ENCODE measurements at places on chromosomes 5 and 9.

DNA sequence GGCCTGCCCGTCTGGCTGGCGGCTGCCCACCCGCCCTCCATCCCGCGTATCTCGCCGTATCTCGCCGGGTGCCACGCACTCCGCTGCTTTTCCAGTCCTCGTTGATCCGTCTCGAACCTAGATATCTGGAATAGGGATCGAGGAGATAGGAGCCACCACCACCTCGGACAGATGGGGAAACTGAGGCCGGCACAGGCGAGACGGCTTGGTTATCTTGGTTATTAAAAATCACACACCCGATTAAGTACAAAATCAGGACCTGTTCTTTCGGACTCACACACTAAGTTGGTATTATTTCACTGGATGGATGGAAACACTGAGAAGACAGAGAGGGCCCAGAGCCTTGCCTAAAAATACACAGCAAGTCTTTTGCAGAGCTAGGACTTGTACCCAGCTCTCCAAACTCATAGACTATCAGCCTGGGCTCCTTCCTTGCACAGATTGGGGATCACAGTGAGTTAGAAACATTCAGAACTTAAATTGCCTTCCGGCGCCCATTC, 678 bp downstream of the SLC26A2 start:
- no peak for DNase-seq

- no peak for DNase-seq
Measured at GRCh38 chr9:136239983-136240330, 5.7 kb downstream of the QSOX2 start.

- no peak for DNase-seq
Measured at GRCh38 chr9:113558632-113559502, 95.3 kb downstream of the RGS3 start.

- no peak for DNase-seq
Measured at GRCh38 chr5:1641041-1641440, 117.3 kb upstream of the LPCAT1 start.

DNA sequence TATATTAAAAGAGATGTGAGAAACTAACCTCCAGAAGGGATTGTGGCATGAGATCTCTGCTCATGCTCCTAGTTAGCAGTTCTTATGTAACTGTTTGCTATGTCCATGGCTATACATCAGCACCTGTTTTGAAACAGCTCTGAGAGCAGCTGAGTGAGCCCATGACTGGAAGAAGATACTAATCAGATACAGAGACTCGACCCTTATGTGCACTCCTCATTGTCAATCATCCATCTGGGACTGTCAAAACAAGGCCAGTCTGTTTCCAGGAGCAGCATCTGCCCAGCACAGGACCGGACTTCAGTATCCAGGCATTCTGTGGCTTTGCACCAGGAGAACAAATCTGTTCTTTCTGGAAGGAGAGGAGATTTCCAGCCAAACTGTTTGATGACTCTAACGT, 77.7 kb downstream of the EFNA5 start:
- no peak for DNase-seq

DNA sequence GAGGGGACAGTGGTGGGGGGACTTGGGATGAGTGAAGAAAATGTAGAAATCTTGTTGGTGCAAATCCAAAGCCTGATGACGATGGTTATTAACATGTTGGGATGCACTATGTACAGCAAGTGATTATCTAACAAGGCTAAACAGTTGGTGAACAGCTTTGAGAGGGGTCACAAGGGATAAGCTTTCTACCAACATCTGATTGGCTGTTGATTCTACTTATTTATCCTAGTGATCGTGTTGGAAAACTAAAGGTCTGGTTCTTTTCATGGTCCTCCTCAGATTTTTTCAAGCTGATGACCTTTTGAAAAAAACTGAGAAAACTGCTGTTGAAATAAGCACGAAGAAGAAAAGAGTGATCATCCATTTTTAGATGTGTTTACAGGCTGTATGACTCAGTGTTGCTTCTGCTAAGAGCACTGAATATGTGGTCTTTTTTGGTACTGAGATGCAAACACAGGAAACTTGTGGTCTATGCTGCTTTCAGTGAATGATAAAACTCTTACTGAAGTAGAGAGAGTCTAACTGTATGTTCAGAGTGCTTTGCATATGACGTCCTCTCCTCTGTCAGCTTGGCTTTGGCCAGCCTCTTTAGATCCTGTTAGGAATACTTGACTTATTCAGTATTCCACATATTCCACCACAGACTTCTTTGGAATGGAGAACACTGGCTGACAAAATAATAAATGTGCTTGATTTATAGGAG, 174.8 kb downstream of the SLF1 start:
- DNase-seq, result no peak

DNA sequence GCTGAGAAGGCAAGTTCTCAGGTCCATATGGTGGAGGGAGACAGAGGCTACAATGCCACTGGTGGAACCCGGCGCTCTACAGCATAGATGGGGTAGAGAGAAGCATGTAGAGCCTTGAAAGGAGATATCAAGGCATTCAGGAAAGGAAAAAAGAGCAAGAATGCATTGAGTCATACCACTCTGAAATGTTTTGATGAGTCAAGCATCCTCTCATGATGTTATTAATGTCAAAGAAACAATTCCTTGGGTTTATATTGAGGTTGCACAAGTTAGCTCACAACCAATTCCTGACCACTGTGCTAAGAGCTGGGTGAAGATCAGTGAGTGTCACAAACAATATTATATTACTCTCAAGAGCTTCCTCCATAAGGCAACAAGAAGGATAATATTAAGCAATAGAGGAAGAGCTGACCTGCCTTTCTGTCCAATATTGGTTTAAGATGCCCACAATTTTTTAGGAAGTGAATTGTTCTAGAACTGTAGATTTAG, 178.0 kb downstream of the RFK start:
- DNase-seq, result no peak

- no peak for DNase-seq
Measured at GRCh38 chr5:591746-592145, 20.4 kb upstream of the CEP72 start.

DNA sequence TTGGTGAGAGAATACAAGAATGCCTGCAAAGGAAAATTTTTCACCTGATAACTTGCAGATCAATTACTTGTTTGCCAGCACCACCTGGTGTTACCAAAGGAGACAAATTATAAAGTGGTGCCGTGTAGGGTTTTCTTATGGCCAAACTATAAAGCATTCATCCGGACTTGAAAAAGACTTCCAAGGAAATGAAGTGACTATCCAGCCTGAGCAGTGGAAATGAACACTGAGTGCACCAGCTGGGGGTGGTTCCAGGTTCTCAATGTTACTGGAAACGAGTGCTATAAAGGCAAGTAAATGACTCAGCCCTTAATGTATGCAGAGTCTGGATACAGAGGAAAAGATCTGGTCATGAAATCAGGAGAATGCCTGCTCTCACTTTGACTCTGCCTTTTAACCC, 113.1 kb downstream of the DNAH5 start:
- DNase-seq, result no peak

GRCh38 chr5:156681265-156681664, 168.8 kb upstream of the PPP1R2B start:
- DNase-seq, result no peak

- DNase-seq, result no peak
Measured at GRCh38 chr5:66356011-66356565, 212.0 kb downstream of the SREK1 start.

- DNase-seq, result no peak
Measured at GRCh38 chr9:84557751-84558150, 111.8 kb upstream of the NTRK2 start.

DNA sequence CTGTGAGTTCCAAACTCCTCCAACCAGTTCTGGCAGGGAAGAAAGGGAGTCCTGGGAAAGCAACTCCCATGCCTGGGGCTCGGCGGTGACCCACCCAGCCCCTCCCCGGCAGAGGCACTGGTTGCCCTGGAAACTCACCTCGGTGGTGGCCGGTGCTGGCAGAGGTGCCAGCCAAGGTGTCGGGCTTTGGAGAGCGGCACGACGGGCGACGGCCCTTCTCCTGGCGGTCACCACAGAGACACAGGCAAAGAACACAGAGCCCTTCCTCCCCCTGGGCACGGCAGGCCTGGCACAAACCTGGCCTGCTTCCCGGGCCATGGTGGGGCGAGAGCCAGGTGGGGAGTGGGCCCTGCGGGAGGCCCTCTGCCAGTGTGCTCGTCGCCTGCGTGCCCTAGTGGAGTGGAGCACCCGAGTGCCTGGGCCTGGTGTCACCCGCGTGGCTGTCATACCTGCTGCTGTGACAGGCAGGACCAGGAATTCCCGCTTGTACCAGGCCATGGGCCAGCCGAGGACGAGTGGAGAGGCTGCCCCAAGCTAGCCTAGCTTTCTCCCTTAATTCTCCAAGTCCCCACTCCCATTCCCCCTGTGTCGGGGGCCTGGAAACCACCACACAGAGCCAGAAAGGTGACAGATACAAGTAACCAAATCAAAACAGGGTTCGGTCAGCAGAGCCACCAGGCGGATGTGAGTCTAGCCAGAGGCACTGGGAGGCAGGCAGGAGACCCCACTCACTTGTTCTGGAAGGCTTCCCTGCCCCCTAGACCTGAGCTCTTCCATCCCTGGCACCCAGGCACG, 8.2 kb upstream of the RALGDS start:
- no peak for DNase-seq

- DNase-seq, result peak; percentile 82
Measured at GRCh38 chr5:170278611-170279458, 18.7 kb downstream of the LCP2 start.

DNA sequence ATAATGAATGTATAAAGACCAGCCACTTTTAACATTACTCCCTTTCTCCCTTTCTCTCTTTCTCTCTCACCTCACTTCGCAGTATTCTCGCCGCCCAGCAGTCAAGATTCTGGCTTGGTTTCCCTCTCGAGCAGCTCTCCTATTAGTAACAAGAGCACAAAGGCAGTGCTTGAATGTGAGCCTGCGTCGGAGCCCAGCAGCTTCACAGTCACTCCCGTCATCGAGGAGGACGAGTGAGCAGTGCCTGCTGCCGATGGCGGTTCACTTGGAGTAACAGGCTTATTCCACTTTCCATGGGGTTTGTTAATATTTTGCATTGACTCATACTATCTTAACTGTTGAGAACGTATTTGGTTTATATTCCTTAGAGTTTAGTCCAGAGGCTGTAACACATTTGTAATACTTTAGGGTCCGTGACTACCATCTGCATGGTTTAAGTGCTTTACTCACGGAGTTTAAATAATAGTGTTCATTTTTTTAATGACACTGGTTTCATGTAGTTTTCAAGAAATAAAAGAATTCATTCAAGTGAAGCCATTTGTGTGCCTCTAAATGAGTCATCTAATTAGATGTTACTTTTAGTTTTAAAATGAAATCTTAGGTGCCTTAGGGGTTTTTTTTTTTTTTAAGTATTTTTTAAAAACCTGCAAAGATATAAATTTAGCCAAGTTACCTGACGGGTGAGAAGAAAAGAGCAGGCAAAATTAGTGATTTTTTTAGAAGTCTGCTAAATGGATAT, 8.4 kb upstream of the DMRT3 start:
- no peak for DNase-seq

DNA sequence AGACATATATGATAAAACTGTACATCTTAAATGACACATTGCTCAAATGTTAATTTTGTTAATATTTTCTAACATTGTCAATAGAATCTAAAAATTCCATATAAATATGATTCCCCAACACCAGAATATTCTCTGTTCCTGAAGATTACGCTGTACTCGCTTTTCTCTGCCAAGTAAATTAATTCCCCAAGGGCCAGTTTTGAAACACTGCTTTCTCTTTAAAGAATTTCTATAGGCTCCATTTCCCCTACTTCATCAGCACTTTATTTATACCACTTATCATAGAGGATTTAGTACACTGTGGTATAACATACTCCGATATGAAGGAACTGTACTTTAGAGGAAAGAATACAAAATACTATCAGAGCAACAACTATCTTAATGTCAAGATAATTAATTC, 101.4 kb upstream of the ACOT12 start:
- DNase-seq, result no peak
